ENCODE measurements at places on chromosomes 4 and X.
A peak's percentile ranks its signal among the peaks of the same experiment; 100 is the strongest.

GRCh38 chrX:1386338-1387127 is 5.4 kb downstream of the SLC25A6 start:
- no peak for DNase-seq

- DNase-seq, result no peak
Observed at GRCh38 chrX:111145878-111146277, 49.9 kb downstream of the PAK3 start.

- DNase-seq, result no peak
Observed at GRCh38 chr4:37465845-37466244, 220.3 kb downstream of the RELL1 start.

- DNase-seq, result no peak
Observed at GRCh38 chr4:118410138-118410537, 57.3 kb upstream of the PRSS12 start.

DNA sequence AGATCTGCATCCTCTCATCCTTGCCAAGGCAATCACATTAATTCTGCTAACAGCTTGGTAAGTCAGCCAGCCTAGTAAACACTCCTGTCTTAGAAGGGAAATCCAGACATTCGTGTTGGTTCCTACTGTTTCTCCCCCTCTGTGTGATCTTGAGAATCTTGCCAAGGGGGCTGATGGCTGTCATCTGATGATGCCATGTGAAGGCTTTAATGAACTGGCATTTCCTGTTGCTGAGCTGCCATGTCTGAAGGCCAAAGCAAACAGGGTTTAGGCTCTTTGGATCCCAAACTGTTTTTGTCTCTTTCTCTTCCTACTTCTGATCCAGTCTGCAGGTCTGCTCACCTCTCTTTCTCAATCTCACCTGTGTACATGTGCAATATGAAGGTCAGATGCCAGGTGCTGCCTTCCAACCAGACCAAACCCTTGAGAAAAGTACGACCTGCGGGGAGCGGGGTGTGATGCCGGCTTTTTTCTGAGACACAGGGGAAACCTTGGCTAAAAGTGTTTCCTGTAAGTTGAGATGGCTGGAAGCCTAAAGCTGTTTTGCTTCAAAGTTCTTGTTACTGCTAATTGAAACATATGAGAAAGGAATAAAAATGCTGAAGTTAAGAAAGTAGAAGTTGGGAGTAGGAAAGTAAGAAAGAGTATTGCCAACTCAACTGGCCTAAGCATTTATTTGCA is 532.9 kb downstream of the ANKRD50 start:
- DNase-seq, result no peak

GRCh38 chrX:63664083-63664482 is 120.9 kb downstream of the ARHGEF9 start:
- DNase-seq, result no peak

DNA sequence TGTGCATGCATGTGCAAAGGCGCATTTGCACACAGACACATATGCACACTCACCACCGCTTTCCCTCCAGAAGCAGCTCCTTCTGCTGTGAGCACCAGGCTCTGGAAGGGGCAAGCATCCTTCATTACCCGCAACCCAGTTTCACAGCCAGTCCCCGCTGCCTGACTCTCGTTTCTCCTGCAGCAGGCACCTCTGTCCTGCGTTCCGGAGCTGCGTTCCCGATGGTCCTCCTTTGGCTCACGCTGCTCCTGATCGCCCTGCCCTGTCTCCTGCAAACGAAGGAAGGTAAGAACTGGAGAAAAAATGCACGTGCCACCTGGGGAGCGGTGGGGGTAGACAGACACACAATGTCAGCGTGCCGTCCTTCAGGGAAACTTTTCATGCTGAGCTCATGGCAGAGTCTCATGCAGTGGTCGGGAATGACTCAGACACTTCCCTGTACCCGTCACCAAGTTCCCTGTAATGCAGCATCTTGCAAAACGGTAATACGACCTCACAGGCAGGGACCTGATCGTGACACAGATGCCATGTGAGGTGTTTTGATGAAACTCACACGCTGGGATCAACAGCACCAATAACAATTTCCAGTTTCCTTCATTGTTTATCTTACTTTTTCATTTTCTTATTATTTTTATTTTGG is 5.1 kb downstream of the IL3RA start:
- DNase-seq, result peak; percentile 92

- no peak for DNase-seq
Observed at GRCh38 chr4:48345542-48345941, 4.2 kb downstream of the SLAIN2 start.

DNA sequence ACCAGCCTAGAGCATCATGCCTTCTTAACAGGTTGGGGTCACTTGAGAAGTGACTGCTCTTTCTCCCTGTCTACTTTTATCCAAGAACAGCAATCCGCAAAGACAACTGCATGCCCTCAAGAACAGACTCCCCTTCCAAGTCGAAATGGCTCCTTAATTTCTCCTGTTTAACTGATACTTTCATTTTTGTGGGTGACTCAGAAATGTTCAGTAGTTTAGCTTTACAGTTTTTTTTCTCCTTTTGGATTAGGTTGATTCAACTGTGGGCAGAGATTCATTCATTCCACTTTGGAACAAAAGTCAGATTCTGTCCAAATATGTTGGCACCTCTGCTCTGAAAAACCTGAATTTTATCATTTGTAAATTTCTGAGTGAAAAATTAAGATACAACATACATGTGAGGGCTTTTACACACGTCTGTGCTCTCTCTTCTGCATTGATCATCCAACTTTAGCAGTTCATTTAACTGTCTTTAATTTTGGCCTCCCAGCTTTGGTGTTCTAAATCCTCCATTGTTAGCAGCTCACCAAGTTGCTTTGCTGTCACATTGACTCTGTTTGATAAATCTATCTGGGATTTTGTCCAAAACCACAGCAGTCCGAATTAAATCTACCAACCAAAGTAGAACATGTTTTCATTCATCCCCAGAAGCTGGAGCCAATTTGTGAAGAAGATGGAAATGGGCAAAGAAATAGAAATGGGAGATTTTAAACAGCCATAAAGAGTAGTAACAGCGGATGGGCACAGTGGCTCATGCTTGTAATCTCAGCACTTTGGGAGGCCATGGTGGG is 50.0 kb downstream of the HOPX start:
- no peak for DNase-seq

DNA sequence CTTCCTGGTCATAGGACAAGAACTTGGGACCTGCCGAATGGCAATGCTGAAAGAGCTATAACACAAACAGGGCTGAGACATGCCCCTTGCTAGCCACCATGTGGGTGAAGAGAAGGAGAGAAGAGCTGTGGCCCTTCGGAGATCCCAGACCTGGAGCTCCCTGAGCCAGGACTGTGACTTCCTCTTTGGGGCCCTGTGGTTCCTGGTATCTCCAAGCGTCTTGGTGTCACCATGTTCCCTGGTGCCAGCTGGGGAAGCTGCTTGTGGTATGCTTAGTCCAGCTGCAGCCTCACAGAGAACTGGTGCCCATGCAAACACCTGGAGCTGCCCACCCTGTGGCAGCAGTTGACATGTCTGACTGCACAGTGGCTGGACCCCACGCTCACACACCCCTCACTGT is 68.5 kb downstream of the NDNF start:
- DNase-seq, result no peak

DNA sequence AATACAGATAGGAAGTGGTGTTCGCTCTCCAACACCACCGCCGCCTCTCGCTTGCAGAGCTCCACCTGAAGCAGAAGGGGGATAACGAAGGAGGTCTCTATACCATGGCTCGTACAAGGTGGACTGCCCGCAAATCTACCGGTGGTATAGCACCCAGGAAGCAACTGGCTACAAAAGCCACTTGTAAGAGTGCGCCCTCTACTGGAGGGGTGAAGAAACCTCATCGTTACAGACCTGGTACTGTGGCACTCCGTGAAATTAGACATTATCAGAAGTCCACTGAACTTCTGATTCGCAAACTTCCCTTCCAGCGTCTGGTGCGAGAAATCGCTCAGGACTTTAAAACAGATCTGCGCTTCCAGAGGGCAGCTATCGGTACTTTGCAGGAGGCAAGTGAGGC is 5.2 kb upstream of the BMP15 start:
- peak; percentile 51 for DNase-seq

DNA sequence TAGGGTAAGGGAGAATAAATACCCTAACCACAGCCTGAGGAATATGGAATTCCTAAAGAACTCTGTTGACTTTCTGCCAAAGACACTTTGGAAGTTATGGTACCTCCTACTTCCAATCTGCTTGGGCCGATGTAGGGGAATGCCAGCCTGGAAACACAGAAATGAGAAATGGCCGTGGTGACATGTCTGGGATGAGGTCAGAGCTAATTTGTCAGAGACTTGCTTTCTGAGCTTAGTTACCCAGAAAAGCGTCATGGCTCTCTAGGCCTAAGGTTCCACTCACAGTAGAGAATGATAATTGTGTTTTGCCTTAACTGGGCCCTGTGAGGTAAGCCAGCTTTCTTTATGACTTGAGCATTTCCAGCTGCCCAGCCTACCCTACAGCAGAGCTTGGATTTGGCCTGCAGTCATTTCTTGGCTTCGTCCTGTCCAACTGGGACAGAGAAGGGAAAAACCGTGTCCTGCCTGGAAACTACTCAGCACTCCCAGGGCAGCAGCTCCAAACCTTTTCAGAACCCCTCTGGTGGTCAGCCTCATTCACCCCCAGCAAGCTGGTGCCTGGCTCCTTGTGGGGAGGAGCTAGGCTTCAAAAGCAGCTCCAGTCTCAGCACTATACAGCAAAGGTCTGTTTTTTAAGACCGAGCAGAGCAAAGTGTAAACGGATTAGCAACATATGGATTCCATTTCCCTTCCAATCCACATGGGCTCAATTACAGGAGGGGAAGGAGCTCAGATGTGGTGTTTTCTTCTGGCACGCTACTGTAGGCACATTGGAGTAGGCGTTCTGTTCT is 92.3 kb downstream of the RLIM start:
- peak; percentile 32 for DNase-seq

GRCh38 chr4:183333983-183334382 is 11.8 kb upstream of the CLDN24 start:
- DNase-seq, result no peak

GRCh38 chr4:47222276-47222675 is 190.9 kb downstream of the GABRB1 start:
- DNase-seq, result no peak

GRCh38 chrX:119549327-119550016 is 15.7 kb downstream of the STEEP1 start:
- no peak for DNase-seq

- DNase-seq, result no peak
Observed at GRCh38 chr4:24240655-24241054, 343.7 kb downstream of the DHX15 start.

DNA sequence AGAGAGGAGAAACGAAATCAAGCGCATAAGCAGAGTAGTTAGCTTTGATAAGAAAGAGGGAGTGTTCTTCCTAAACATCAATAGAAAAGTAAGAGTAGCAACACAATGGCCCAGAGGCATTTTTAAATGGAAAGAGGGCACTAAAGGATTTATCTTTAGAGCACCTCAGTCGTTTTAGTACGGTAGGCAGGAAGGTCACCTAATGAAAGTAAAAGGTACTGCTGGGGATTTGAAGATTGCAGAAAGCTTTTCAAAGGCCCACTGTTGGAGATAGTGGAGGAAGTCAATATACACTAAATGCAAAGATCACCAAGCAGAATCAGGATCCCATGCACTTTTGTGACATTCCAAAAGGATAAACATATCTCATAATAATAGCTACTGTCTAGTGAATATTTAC is 667.7 kb upstream of the GRID2 start:
- DNase-seq, result no peak

GRCh38 chr4:130591091-130591490 is 1495.1 kb downstream of the C4orf33 start:
- no peak for DNase-seq

- no peak for DNase-seq
Observed at GRCh38 chr4:143374771-143375170, 38.1 kb downstream of the GAB1 start.

- no peak for DNase-seq
Observed at GRCh38 chr4:133812236-133812635, 389.4 kb downstream of the PABPC4L start.

DNA sequence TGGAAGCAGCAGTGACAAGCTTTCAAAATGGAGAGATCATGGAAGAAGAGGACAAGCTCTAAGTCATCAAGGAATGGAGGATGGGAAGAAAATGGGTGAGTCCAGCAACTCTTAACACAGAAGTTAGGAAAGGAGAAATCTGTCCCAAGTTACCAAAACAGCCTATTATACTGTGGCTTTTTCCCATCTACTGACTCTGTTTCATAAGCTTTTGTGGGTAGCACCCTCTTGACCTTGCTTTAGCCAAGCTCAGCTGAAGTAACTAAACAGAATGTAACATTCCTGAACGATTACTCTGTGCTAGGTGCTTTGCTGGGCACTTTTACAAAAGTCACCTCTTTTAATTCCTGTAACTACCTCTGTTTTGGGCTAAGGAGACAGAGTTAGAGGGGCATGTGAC is 54.9 kb downstream of the MAP7D2 start:
- no peak for DNase-seq

- DNase-seq, result peak; percentile 37
Observed at GRCh38 chrX:85084770-85085393, 81.2 kb downstream of the APOOL start.

- DNase-seq, result no peak
Observed at GRCh38 chrX:104335756-104336155, 81.0 kb upstream of the ESX1 start.

- DNase-seq, result peak; percentile 57
Observed at GRCh38 chrX:22192419-22193060, 80.2 kb upstream of the CBLL2 start.

- no peak for DNase-seq
Observed at GRCh38 chrX:1781766-1782165, 166.9 kb downstream of the ASMT start.

GRCh38 chr4:101271516-101271915 is 75.8 kb downstream of the PPP3CA start:
- DNase-seq, result no peak

DNA sequence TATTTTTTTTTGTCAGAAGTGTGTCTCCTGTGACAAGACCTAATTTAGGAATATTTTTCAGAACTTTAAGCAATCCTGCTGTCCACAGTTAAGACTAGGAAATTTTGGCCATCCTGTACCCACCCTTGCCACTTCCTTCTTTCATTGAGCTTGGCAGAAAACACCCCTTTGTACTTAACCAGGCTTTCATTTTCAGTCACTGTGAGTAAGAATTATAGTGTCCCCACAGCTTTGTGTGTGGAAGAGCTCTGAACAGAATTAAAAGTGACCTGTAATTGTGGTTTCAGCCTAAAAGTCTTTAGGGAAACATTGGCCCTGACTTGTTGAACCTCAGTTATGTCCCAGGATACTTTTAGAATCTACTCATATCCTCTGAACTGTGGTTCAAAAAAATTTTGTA is 153.7 kb upstream of the BMP3 start:
- no peak for DNase-seq

GRCh38 chrX:78643874-78644273 is 15.3 kb downstream of the RTL3 start:
- DNase-seq, result no peak

DNA sequence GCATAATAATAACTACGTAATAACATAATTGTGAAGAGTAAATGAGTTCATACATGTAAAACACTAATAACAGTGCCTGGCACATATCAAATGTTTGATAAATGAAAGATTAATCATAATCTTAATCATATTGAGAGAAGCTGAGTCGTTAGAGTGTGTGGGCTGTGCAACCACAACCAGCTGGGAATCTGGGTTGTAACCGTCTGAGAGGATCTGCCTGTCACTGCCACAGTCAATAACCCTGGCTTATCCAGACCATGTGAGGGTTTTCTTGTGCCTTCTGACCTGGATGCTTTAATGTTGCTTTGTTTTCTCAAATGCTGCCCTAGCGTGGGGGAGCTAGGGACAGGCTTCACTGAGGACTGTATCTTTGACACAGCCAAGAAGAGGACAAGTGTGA is 73.9 kb downstream of the TRPC5 start:
- no peak for DNase-seq

All from suppressor macrophage treated with lipopolysaccharide for 1 hour (primary cell).